ENCODE measurements at places on chromosomes 1 and 21.

DNA sequence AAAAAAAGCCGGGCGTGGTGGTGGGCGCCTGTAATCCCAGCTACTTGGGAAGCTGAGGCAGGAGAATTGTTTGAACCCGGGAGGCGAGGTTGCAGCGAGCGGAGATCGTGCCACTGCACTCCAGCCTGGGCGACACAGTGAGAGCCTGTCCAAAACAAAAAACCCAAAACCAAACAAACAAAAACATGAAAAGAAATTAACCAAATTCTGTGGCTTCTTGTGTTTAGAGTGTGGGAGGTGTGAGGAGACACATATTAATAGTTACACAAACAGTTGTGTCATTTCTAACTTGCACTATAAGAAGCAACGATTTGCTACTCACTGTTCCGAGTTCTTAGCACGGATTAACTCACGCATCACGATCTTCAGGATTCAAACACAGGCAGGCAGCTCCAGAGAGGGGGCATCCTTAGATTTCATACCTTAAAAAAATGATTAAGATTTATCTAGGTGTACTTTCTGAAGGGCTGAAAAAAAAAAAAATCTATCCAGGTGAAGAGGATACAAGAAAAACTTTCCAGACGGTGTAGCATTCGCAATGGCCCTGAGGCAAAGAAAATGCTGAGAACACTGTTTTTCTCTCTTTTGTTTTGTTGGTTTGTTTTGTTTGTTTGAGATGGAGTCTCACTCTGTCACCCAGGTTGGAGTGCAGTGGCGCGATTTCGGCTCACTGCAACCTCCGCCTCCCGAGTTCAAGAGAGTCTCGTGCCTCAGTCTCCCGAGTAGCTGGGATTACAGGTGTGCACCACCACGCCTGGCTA, 713 bp upstream of the HMGCL start:
- no peak for DNase-seq

- no peak for DNase-seq
Observed at GRCh38 chr1:145995148-145995881, 1.1 kb downstream of the TXNIP start.

DNA sequence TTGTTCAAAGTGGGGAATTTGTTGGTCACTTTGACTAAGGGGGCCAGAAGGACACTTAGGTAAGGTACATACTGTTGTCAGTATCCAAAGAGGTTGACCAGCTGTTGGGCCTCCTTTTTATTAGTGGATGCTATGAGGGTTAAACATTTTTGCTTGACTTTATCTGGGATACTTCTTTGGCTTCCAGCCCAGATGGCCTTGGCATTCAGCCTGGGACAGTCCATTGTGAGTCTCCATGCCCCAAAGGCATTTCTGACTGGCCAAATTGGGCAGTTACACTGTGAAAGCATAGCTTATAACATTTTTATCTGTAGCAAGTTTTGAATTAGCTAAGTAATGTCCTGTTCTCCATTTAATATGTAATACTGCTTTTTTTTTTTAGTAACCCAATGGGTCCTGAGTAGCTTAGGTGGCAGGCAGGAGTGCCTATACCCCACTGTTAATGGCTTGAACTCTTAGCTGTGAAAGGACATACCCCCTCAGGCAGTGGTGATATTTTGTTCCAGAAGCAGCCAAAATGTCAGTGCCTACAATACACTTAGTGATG, 35.4 kb upstream of the CD1D start:
- no peak for DNase-seq

- peak; percentile 93 for DNase-seq
Observed at GRCh38 chr1:93701629-93702028, 20.0 kb upstream of the BCAR3 start.

GRCh38 chr1:230159580-230159979, 92.5 kb downstream of the GALNT2 start:
- no peak for DNase-seq

DNA sequence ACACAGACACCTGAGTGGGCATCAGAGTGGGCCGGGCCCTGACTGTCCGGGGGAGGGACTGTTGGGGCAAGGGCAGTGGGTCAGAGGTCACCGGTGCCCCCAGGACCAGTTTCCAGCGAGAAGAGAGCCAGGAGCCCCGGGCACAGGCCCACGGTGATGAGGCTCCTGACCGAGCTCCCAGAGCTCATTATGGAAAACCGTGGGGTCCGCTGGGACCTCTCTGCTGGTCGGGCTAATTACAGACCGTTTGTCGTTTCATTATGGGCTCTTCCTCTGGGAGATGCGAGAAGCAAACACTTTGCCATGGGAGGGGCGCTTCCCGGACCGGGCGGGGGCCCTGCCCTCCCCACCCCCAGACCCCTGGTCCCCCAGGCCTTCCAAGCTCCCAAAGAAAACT, 12.0 kb upstream of the TTLL10 start:
- DNase-seq, result no peak

- no peak for DNase-seq
Observed at GRCh38 chr1:111754984-111755330, 744 bp upstream of the DDX20 start.

GRCh38 chr1:1213345-1214265, at the start of gene TNFRSF4:
Gene TNFRSF4, minus strand, starts transcription at chr1:1214153. Its CDS starts 26 bp downstream, at chr1:1214127.
- DNase-seq, result no peak

DNA sequence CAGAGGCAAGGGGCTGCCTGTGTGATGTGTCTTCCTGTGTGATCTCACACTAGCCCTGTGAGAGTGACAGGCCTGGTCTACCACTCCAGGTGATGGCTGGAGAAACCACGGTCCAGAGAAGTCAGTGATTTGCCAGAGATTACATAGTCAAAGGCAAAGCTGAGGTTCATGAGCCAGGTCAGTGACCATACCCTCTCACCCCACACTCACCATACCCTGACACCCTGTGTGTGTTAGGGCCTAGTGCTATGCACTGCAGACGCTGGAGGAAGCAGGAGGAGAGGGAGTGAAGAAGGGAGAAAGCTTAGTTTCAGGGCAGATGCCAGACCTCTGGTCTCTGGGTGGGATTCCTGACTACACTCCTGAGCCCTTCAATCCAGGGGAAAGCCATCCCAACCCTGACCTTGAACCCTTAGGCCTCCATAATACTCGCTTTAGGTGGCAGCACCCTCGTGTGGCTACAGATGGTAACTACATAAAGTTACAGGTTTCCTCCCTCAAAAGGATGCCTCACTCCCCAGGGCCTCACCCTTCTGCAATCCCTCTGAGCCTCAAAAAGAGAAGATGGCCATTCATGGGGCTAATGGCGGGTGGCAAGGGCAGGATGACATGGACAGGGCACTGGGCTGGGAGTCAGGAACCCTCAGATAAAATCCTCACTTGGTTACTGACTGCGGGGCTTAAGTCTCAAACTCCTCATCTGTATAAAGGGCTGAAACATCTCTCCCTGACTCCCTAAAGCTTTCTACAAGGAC, 20.8 kb upstream of the SDC3 start:
- no peak for DNase-seq

DNA sequence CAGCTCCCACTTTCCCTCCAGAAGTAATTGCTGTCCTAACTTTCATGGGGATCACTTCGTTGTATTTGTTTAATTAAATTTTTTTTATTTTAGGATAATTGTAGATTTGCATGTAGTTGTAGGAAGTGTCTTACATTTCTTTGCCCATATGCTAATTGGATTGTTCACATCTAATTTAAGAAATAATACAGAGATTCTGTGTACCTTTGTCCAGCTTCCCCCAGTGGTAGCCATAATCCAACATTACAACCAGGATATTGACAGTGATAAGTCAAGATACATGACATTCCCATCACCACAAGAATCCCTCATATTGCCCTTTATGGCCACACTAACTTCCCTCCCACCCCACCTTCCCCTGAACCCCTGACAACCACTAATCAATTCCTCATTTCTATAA, 136.6 kb downstream of the PRDM2 start:
- no peak for DNase-seq

- no peak for DNase-seq
Observed at GRCh38 chr1:29289493-29289892, 53.2 kb downstream of the PTPRU start.

DNA sequence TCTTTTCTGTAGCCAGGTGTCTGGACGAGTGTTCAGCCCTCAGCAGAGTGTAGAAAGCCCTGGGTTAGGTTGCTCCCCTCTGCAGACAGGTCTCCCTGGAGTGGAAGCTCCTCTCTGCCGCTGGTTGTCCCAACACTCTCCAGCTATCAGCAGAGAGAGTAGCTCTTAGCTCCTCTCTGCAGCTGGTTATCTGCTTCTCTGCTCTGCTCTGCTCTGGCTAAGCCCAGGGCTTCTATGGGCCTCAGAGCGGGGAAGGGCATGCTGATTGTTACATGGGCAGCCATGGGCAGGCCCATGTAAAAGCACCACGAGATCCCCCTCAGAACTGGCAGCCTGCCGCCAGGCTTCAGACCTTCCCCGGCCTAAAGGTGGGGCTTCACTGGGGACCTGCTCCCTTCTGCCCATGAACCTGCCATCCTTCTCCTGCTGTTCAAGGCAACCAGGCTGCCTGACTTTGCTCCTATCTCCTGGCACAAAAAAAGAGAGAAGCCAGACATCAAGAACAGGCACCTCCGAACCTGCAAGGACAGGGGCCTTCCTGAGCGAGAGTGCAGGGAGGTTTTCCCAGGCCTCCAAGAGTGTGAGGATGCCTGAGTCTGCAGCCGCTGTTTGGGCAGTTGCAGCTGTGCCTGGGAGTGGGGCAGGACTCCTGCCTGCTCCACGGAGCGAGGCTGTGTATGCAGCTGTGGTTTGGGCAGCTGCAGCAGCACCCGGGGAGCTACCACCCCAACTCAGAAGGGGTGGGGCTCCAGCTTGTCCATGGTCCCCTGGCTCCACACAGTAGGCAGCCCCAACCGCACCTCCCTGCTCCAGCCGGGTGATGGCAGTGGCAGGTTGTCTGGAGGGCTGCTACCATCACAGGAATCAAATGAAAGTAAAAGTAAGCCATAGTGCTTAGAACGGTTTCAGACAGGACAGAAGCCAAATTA, 973.7 kb downstream of the LTN1 start:
- no peak for DNase-seq

- DNase-seq, result no peak
Observed at GRCh38 chr1:234357831-234358230, 15.4 kb upstream of the COA6 start.

GRCh38 chr1:46281021-46281420, 22.4 kb downstream of the LRRC41 start:
- no peak for DNase-seq

GRCh38 chr1:20123722-20124455, 4.6 kb upstream of the PLA2G2D start:
- DNase-seq, result no peak

- no peak for DNase-seq
Observed at GRCh38 chr1:17561561-17561985, 22.1 kb downstream of the ARHGEF10L start.

GRCh38 chr1:58584082-58584895, 7.2 kb upstream of the TACSTD2 start:
- peak; percentile 88 for DNase-seq

DNA sequence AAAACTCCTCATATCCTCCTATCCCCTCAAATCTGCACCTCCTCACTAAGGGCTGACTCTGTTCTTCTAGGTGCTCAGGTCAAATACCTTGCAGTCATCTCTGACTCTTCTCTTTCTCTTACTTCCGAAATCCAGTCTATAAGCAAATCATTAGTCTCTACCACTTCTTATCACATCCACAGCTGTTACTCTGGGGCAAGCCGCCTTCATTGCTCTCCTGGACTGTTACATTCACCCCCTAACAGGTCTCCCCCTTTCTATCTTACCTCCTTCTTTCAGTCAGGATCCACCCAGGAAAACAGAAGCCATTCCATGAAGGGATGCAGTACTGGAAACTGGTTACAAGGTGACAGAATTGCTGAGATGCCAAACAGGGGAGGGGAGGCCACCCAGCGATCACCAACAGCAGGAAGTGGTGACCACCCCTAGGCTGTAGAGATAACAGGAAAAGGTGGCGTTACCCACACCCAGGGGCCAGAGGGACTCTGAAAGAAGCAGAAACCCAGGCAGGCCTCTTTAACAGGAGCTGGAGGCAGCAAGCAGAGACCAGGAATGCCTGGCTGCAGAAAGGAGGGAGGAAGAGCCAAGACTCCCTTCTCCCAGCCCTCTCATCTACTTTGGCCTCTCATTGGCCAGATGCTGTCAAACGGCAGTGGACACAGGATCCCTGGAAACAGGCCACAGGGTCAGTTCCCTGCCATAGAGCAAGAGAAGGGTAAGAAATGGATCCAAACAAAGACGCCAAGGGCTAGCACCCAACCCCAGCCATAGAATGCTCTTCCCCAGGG, 55.5 kb upstream of the FOXO6 start:
- DNase-seq, result no peak

DNA sequence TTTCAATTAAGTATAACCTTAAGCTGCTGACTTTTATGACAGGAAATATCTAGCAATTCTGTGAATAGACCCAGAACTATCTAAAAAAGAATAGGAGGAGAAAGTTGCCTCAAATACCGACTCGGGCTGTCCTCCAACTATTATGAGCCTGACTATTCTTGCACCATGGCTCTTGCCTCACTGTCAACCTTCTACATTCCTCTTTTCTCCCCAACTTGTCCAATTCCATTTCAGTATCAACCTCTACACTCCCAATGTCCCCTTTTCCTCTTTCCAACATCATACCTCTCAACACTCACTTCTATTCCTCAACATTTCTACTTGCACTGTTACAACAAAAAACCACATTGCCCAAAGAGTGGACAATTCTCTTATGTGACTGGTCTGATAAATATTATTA, 2.3 kb downstream of the ZZZ3 start:
- no peak for DNase-seq

GRCh38 chr1:178937695-178938094, 66.8 kb upstream of the ANGPTL1 start:
- DNase-seq, result no peak

DNA sequence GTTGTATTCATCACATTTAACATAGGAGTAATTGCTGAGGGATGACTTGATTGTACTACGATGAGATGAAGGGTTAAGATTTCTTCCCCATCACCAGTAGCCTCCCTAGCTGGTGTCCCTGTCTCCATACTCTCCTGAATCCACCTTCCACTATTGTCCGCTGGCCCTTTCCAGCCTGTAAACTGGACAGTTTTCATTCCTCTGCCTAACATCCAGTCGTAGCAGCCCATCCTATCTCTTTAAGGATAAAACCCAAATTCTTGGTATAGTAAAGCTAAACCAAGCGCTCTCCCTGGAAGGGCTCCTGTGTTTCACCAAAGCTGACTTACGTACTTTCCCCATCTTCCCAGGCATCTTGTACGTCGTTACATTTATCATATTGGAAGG, 670 bp downstream of the COX20 start:
- no peak for DNase-seq

DNA sequence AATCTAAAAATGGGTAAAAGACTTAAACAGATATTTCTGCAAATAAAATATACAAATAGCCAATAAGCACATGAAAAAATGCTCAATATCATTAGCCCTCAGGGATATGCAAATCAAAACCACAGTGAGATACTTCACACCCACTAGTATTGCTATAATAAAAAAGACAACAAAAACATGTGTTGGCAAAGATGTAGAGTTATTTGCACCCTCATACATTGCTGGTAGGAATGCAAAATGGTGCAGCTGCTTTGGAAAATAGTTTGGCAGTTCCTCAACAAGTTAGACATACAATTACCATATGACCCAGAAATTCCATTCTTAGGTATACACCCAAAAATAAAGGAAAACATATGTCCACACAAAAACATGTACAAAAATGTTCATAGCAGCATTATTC, 30.2 kb downstream of the ZZZ3 start:
- no peak for DNase-seq

All from non-pigmented ciliary epithelial cell (primary cell).